ENCODE measurements at places on chromosomes 7 and 10.

DNA sequence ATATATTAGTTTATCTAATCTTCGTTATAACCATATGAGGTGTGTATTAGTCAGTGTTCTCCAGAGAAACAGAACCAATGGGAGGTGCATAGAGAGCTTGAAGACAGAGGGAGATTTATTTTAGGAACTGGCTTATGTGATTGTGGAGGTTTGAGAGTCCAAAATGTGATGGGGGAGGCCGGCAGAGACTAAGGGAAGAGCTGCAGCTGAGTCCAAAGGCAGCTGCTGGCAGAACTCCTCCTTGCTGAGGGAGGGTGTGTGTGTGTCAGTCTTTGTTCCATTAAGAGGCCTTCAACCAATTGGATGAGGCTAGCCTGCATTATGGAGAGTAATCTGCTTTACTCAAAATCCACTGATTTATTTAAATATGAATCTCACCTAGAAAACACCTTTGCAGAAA lies 165.1 kb downstream of the SH3PXD2A start:
- DNase-seq, result peak; percentile 65

DNA sequence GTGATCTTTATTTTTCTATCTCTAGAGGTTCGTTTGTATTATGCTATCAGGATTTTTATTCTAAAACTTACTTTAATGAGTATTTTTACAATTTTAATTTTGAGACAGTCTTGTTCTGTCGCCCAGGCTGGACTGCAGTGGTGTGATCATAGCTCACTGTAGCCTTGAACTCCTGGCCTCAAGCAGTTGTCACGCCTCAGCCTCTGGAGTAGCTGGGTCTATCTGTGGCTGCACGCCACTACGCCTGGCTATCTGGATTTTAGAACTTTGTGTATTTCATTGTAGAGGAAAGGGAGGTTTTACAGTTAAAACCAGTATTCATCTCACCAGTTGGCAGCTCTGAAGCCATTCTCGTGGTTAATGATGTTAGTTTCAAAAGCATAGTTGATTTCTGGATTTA lies 25.9 kb downstream of the DNAJB6 start:
- DNase-seq, result no peak

DNA sequence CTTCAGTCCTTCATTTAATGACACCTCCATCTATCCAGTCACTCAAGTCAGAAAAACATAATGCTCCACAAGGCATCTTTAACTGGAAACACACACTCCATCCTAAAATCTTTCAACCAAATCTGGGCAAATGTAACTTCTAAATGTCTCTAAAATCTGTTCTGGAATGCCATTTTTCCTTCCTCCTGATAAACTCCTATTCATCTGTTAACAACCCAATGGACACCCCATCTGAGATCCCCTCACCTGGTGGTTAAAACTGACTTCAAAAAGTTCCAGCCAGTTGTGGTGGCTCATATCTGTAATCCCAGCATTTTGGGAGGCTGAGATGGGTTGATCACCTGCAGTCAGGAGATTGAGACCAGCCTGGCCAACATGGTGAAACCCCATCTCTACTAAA lies 78.7 kb downstream of the ARHGAP21 start:
- DNase-seq, result no peak

GRCh38 chr10:128896963-128897362 lies 570.1 kb upstream of the MGMT start:
- no peak for DNase-seq

GRCh38 chr7:95558864-95559263 lies 37.5 kb downstream of the PDK4 start:
- DNase-seq, result no peak

DNA sequence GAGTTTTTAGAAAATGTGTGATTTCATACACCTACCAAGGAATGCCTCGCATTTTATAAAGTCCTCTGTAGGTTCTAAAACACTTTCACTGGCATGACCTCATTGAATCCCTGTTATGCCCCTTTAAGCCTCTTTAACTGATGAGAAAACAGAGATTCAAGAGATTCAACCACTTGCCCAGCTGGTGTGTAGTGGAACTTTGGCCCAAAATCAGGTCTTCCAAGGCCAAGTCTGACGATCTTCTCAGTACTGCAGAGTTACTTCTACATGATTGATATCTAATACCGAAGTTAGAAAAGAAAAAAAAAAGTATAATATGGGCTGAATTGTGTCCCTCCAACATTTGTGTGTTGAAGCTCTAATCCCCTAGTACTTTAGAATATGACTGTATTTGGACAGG lies 202.0 kb downstream of the WDR11 start:
- no peak for DNase-seq

GRCh38 chr10:18313626-18314025 lies 173.4 kb downstream of the CACNB2 start:
- no peak for DNase-seq

DNA sequence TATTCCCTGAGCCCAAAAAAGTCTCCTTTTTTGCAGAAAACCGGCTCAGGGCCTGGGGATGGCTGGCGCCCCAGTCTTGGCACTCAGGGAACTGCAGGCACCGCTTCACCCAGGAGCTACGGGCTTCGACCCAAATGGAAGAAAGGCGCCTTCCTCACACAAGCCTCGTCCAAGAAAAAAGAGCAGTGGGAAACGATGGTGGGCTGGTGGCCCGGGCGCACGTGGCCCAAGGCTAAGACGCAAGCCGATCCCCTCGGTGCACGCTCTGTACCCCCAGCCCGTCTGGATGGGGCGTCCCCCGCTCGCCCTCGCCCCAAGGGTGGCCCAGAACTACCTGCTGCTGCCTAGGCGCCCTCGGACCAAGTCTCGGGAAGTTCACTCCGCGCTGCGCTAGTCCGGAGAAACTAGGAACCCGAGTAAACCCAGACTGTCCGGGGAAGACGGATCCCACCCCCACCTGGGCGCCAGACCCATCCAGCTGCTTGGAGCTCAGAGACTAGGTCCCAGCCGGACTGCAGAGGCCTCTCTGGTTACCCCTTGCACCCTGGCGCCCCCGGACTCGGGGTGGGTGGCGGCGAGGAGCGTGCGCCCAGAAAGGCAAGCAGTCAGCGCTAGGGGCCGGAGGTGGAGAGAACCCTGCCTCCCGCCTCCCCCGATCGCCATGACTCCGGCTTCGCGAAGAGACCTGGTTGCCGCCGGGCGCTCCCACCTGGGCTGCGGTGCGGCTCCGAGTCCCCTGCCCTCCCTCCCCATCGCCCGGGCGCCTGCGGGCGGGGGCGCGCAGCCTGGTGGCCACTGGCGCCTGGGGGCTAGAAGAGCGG lies 76.4 kb downstream of the CALN1 start:
- DNase-seq, result no peak
